ENCODE measurements at places on chromosomes 12 and 14. TPM values are rescaled to one million over a fixed set of nuclear protein-coding genes. Genes with fewer than 3 reads are reported as not detected.

Gene RTL1
- not detected for total RNA-seq

Gene CFL2
- total RNA-seq = 22.5 TPM

Gene GPD1
- 0.65 TPM for total RNA-seq

Gene FAM181A
- total RNA-seq = not detected

Gene TMEM229B
- 49.9 TPM for total RNA-seq

Gene RASSF9
- not detected for total RNA-seq

Gene MAP1LC3B2
- total RNA-seq = 1.5 TPM

Gene STAC3
- total RNA-seq = 3.8 TPM

Gene HSPB8
- total RNA-seq = not detected

Gene LMNTD1
- not detected for total RNA-seq

Gene HRK
- total RNA-seq = not detected

Gene C12orf54
- total RNA-seq = not detected

Gene SSPN
- total RNA-seq = not detected

Gene MIP
- not detected for total RNA-seq

Gene NYNRIN
- total RNA-seq = 0.53 TPM

Gene IFI27L2
- 55.1 TPM for total RNA-seq
